ENCODE measurements at places on chromosomes 12 and 14. TPM values are rescaled to one million over a fixed set of nuclear protein-coding genes. Genes with fewer than 3 reads are reported as not detected.

DNA sequence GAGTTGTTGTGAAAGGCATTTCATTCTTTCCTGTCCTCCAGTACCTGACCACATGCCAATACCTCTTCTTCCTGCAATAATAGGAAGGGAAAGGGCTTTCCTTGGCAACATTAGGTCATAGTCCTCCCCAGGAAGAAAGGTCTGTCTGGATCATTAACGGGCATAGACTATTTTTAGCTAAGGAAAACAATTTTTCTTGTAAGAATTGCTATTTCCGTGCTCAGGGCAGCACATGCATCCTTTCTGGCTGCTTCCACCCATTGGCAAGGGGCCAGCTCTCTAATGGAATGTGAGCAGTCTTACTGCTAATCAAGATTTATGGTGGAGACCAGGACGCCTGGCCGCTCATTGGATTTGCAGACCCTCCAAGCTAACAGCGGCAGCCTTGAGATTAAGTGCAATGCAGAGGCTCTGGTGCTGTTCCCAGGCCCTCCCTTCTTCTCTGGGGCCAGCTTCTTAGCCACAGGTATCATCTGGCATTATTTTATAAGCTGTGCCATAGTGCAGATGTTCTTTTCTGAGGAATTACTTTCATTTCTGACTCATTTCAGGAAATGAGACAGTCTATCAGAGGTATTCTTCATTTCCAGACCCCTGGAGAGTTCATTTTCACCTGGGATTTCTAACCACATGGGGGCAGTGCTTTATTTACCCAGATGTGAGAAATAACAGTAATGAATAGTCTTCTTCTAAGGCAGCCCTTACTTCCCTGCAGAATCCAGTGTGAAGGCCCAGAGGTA is 52.9 kb downstream of the ANO6 start:
- no peak for DNase-seq

DNA sequence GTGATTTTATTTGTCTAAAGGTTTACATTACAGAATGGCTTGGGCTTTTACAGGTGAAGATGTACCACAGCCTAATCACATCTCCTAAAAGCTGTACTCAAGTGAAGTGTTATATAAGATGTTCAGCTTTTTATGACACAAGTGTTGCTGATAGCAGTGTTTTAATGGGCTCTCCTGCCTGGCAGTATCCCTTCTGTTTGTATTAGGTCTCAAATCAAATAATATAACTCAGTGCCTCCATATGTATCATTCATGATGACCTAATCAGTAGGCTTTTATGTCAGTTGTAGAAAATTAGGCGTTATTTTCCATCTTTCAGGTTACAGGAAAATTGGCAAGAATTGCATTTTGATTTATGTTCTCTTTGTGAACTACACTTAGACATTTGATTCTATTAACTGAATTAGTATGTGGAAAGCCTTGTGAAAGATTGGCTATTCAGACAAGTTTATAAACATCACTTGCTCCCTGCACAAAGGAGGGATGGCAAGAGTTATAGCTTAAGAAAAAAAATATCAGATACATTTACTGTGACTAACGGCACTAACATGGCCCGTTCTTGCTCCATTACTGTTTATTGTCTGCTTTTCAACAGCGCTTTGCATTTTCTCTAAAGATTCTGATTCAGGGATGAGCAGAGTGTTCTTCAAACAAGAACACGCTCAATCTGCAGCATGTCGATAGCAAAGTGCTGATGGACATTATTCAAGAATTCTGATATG is 143.7 kb upstream of the DIO2 start:
- DNase-seq: no peak

DNA sequence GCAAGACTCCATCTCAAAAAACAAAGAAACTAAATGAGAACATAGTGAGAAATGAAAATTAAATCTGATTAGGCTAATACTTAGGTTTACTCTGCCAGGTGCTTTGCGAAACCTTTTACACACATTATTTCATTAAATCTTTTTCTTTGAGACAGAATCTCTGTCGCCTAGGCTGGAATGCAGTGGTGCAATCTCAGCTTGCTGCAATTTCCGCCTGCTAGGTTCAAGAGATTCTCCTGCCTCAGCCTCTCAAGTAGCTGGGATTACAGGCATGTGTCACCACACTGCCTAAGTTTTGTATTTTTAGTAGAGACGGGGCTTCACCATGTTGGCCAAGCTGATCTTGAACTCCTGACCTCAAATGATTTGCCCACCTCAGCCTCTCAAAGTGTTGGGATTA is 21.9 kb upstream of the EEA1 start:
- no peak for DNase-seq

GRCh38 chr14:23366426-23366921 is 1.5 kb upstream of the EFS start:
- DNase-seq: no peak

GRCh38 chr12:38258411-38258810 is 58.2 kb upstream of the ALG10B start:
- DNase-seq: no peak

- no peak for DNase-seq
Observed at GRCh38 chr12:79954037-79954610, 19.2 kb upstream of the PPP1R12A start.

- DNase-seq: no peak
Observed at GRCh38 chr12:122982963-122983788, 2.7 kb downstream of the ARL6IP4 start.

Gene TAS2R14
- 3.5 TPM for total RNA-seq

DNA sequence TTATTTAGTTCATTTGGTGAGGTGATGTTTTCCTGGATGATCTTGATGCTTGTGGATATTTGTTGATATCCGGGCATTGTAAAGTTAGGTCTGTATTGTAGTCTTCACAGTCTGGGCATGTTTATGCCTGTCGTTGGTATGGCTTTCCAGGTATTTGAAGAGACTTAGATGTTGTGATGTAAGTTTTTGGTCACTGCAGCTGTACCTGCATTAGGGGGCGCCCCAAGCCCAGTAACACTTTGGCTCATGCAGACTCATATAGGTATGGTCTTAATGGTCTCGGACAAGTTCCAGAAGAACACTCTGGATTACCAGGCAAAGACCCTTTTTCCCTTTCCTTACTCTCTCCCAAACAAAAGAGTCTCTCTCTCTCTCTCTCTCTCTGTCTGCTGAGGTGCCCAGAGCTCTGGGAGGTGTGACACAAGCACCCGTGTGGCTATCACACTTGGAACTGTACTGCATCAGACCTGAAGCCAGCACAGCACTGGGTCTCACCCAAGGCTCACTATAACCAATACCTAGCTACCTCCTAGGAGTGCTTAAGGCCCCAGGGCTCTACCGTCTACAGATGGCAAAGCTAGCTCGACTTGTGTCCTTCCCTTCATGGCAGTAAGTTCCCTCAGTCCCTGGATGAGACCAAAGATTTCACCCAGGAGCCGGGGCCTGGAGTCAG is 425.8 kb upstream of the ATXN7L3B start:
- no peak for DNase-seq

DNA sequence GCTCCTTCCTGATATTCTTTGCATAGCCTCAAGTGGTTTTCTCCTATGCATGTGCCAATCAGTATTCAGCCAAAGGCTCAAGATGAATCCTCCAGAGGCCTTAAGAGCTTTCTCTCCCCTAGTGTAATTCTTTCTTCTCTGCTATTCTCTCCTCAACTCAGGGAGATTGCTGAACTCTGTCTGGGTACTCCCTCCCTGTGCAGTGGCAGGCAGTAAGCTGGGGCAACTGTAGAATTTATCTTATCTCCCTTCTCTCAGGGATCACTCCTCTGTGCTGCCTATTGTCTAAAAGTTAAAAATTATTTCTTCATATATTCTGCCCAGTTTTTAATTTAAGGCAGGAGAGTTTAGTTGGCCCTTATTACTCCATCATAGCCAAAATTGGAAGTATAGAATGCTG is 28.5 kb upstream of the RTRAF start:
- no peak for DNase-seq

GRCh38 chr12:86914721-86915120 is 658.5 kb upstream of the MGAT4C start:
- no peak for DNase-seq

- DNase-seq: no peak
Observed at GRCh38 chr12:121632069-121632970, 6.0 kb downstream of the ORAI1 start.

GRCh38 chr14:22852940-22853767 is 16.8 kb downstream of the MMP14 start:
- DNase-seq: peak; percentile 89

DNA sequence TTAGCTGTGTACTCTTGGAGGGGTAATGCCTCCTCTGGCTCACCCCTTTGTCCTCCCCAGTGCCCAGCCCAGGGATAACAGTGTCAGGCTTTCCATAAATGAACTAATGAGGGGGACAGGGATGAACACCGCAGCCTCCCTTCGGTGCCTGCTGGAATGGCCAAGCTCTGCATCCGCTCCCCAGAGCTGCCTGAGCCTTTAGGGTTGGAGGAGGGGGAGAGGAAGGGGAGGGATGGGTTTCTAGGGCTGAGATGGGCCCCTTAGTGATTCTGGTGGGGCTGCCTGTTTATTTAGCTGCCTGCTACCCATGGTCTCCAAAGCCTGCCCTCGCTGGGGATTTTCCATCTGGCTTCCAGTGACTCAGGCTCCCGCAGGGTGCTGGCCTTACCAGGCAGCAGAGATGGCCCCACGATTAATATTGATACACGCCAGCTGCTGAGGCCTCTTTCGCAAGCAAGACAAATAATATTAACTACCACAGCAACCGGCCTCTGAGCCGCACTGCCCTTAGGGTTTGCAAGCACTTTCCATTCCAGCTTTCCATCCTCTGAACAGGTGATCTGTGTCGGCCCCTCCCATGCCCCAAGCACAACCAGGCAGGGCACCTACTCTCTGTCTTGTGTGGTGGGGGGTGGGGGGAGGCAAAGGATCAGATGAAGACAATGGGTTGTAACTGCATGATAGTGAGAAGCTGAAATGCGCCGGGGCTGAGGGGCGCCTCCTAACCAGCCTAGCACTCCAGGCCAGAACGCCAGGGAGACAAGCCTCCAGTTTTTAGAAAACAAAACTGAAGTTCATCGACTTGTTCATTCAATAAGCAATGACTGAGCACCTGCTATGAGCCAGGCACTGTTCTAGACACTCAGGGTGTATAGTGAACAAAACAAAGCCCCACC is 56.7 kb downstream of the C14orf132 start:
- no peak for DNase-seq

- DNase-seq: no peak
Observed at GRCh38 chr14:90698379-90698869, 117.8 kb downstream of the TTC7B start.

Gene ACVRL1
- total RNA-seq: not detected

- no peak for DNase-seq
Observed at GRCh38 chr12:124484526-124484953, 82.9 kb downstream of the NCOR2 start.

- DNase-seq: no peak
Observed at GRCh38 chr12:62403031-62403430, 63.6 kb upstream of the MON2 start.

Gene KCNH3
- total RNA-seq: 8.0 TPM

DNA sequence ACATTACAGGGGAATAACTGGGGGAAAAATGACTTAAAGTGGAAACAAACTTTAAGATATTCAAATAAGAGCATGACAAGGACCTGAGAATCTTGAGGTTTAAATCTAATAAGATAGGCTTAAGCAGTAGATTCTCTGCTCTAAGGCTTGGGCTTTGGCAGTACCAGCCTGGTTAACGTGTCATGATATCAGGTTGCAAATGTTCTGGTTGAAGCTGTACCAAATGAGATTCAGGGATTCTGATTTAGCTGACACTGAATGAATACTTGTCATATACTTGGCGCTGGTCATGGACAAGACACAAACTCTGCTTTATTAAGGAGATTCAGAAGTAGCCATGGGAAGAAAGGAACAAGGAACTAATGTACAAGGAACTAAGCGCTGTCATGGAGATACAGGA is 6.1 kb downstream of the TCP11L2 start:
- DNase-seq: no peak

- no peak for DNase-seq
Observed at GRCh38 chr14:34479694-34480093, 17.7 kb upstream of the SPTSSA start.

Gene MYH6
- total RNA-seq: not detected

DNA sequence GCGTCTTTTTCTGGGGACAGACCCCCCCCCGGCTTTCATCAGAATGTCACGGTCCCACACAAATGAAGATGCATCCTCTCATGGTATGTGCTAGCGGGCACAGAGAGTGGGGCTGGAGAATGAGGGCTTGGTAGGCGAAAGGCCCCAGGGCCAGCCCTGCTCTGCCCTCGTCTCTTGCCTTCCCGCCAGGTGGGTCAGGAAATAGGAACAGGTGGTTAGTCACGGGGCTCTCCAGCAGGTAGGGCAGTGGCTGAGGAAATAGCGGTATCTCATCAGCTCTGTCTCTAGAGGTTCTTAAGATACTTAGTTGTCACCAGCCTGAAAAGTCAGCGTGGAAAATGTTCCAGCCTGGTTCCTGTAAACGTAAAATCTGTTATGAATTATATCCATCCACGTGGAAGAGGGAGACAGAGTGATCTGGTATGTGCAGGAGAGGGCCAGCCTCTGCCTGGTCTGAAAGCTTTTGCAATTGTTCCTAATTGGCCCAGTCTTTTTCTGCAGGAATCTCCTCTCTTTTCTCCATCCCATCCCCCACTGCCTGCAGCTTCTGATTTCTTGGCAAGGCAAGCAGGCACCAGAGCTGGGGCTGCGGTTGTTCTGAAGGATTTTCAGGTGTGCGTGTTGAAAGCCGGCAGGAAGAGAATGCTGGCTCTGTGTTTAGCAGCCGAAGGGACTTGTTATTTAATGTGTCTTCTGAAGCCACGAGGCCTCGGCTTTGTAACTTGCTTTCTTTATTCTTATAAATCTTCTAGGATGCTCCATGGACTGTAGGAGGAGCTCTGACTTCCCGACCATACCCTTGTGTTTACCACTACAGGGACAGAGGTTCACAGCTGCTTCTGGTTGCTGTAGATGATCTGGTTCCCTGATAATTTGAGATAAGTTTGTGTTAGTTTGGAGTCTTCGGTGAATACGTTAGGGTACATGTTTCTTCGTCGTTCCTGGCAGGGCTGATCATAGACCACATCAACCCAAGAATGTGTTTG is 131.1 kb downstream of the CACNA1C start:
- DNase-seq: no peak

DNA sequence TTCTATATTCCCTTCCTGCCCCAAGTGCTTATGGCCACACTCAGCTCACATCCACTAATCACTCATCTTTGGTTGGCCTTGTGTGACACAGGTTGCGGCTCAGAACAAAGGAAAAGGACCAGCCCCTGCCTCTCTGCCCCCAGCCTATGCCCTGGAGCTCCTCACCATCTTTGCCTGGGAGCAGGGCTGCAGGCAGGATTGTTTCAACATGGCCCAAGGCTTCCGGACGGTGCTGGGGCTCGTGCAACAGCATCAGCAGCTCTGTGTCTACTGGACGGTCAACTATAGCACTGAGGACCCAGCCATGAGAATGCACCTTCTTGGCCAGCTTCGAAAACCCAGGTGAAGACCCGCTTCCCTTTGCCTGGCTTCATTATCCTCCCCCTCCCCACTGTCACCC is 15.8 kb upstream of the OAS2 start:
- DNase-seq: no peak

Measured in T-cell (primary cell).